Central memory CD8-positive, alpha-beta T cell (primary cell): ENCODE measurements at places on chromosomes 11 and 22.
A peak's percentile ranks its signal among the peaks of the same experiment; 100 is the strongest.

GRCh38 chr11:91624021-91624420 is 600.6 kb upstream of the FAT3 start:
- no peak for DNase-seq

DNA sequence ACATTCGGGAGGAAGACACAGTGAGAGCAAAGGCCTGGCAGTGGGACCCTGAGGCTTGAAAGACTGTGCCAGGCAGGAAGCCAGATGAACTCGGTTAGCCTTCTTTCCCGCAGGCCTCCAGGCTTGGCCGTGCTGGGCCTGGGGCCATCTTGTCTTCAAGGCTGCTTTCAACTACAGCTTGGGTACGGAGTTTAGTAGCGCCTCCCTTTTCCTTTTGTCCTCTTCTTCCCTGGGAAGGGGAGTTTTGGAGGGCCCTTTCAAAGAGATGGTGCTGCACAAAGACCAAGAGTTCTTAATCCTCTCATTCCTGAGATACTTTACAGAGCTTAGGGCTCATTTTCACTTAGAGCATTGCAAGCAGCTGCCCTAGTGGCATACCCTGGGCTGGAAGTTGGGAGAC is 87.5 kb downstream of the TP53I11 start:
- no peak for DNase-seq

DNA sequence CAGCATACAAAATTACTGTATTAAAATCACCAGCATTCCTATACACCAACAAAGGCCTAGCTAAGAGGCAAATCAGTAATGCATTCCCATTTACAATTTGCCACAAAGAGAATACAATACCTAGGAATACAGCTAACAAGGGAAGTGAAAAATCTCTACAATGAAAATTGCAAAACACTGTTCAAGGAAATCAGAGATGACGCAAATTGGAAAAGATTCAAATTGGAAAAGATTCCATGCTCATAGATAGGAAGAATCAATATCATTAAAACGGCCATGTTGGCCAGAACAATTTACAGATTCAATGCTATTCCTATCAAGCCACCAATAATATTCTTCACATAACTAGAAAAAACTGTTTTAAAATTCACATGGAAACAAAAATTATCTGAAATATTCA is 123.0 kb upstream of the ANO5 start:
- no peak for DNase-seq

DNA sequence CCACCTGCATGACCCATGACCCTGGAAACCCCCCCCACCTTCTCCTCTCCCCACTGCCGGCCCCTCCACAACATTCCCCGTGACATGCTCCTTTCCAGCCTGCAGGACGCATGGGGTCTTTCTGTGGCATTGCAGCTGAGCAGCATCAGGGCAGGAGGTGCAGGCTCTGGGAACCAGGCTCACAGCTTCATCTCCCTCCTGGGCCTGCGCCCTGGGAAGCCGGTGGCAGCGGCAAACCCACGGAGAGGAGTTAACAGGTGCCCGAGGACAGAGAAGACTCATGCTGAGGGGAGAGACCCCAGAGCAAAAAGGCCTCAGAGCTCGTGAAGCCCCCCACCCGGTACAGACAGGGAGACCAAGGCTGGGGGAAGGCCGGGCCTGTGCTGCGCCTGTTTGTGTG is 32.2 kb downstream of the CDKN1C start:
- DNase-seq, result no peak

DNA sequence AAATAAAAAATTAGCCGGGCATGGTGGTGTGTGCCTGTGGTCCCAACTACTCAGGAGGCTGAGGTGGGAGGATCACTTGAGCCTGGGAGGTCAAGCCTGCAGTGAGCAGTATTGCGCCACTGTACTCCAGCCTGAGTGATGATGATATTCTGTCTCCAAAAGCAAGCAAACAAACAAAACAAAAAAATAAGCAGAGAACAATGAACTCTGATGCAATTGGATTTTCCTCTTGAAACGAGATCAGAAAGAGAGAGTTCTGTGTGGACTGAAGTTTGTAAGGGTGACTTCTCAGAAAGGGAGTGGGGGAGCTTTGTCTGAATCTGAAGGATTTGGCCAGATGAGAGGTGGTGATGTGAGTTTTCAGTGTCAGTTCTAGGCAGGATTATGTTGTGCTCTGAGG is 6.0 kb upstream of the TMEM123 start:
- DNase-seq, result no peak

GRCh38 chr22:19880786-19881569 is 26.3 kb upstream of the GNB1L start:
- no peak for DNase-seq

GRCh38 chr22:27580311-27580897 is 221.2 kb downstream of the MN1 start:
- no peak for DNase-seq

- DNase-seq, result no peak
Observed at GRCh38 chr22:28025866-28026575, 107.0 kb upstream of the PITPNB start.

- DNase-seq, result no peak
Observed at GRCh38 chr11:92829671-92830070, 139.8 kb upstream of the MTNR1B start.

- DNase-seq, result no peak
Observed at GRCh38 chr22:38435010-38435409, 20.0 kb downstream of the KCNJ4 start.

GRCh38 chr22:33922349-33922681 is 2.0 kb upstream of the LARGE1 start:
- no peak for DNase-seq

DNA sequence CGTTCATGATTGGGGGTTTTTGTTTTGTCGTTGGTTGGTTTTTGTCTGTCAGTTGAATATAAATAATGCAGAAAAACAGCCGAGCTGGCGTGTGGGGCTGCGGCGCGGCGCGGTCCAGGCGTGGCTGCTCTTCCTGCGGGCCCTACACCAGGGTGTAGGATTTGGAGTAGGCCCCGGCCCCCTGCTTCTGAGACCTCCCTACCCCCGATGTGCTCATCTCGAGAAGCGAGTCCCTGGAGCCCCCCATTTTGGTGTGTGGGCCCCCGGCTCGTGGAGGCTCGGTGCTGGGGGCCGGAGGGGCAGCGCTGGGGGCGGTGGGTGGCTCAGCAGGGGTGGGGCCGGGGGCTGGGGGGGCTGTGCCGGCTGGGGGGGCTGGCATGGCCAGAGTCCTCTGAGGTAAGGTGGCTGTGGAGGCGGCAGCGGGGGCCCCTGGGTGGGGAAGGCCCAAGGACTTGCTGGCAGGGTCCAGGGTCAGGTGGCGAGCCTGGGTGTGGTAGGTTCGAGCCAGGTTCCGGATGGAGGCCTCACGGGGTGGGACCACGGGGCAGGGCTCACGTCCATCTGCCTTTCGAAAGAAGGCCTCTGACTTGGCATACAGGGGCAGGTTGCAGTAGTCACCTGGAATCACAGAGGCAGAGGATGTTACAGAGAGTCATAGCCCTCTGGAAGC is 100.7 kb downstream of the CEP164 start:
- no peak for DNase-seq

- no peak for DNase-seq
Observed at GRCh38 chr11:126888115-126888712, 112.4 kb downstream of the KIRREL3 start.

DNA sequence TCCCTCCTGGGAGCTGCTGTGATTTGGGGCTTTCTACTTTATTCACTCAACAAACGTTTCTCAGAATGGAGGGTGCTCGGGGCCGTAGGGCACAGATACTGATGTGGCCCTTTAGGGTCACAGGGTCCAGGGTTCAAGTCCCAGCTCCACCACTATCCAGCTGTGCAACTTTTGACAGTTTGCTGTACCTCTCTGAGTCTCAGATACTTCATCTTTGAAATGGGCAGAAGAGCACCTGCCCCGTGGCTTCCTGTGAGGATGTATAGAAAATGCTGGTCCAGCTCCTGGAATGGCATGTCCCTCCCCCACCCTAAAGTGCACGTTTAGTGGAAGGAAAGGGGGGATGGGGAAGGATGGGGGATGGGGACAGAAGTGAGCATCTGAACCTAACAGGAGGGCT is 21.9 kb upstream of the PRR5 start:
- DNase-seq, result no peak

GRCh38 chr11:87260811-87261210 is 223.1 kb downstream of the TMEM135 start:
- DNase-seq, result no peak

DNA sequence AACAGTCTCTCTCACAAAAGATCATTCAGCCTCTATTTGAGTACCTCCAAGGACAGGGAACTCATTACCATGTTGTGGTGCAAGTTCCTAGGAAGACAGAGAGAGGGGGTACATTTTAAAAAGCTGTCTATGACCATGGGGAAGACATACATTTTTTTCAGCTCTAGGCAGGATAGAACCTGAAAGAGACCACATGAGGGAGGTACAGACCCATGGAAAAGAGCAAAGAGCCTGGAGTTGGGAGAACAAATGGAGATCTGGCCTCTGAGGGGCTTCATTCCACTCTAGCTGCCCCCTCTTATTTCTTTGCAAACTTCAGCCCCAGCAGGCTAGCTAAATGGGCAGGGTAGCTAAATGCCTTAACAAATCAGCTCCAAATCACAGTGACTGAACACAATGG is 36.3 kb downstream of the KCNC1 start:
- DNase-seq, result no peak

DNA sequence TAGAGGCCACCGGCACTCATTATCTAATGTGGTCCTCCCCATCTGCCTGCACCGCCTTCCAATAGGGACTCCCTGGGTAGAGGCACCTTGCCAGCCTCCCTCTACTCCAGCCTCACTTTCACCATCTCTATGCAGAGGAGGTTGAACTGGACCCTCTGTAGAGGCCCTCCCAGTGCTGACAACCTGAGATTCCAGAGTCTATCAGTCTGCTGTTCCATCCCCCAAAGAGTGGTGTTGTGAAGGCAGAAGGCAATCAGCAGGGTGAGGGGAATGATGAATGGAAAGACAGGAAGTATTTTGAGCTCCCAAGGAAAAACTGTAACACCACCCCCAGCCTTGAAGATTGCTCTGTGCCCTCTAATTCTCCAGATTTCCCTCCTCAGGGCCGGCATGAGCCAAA is 77.9 kb downstream of the THAP12 start:
- DNase-seq, result no peak

GRCh38 chr11:9826390-9826789 is 162.5 kb downstream of the SWAP70 start:
- DNase-seq, result no peak

DNA sequence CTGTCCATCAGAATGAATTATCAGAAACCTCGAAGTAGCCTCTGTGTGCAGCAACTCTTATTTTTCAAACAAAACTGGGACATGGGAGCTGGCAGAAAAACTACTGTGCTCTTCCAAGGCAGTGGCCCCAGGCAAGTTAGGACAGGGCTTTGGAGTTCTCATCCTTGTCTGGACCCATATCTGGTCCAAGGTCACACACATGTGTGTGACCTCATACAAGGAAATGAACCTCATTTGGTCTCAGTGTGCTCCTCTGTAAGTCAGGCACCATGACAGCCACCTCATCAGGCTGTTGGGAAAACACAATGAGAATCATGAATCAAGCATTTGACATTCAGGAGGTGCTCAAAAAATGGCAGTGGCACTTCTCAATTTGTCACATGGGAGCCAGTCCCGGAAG is 25.8 kb downstream of the LARGE1 start:
- DNase-seq, result no peak

GRCh38 chr11:130370845-130371590 is 56.3 kb upstream of the ZBTB44 start:
- no peak for DNase-seq

GRCh38 chr11:123406441-123407129 is 23.5 kb upstream of the GRAMD1B start:
- no peak for DNase-seq

GRCh38 chr11:35190804-35191348 is 51.9 kb downstream of the CD44 start:
- DNase-seq, result no peak

GRCh38 chr11:26842478-26843282 is 120.8 kb upstream of the SLC5A12 start:
- DNase-seq, result no peak

DNA sequence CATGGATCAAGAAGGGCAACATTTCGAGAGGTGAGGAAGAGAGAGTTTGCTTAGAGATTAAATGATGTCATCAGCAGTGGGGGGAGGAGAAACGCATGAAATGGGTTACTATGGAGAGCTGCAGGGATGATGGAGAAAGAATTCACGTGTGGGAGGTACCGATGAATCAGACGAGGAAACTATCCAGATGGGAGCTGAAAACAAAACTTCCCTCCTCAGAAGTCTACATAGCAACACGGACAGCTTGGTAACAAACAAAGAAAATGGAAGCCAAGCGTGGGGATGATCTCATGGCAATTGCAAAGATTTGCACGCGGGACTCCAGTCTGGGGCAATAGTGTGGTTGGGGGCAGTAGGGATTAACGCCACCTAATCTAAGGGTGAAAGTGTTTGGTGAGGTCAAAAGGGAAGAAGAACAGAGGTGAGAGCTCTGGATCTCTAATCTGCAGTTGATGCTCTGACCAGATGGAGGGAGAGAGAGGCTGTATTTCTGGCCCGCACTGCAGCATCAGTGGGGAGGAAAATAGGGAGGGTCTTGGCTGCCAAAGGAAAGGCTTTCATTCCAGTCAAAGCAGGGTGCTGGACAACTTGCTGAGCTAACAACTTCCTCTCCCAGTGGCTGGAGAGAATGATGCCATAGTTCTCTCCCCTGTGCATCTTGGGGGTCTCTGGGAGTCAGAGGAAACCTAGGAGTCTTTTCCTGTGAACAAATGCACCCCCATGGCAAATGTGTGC is 43.4 kb upstream of the CSNK2A3 start:
- no peak for DNase-seq

DNA sequence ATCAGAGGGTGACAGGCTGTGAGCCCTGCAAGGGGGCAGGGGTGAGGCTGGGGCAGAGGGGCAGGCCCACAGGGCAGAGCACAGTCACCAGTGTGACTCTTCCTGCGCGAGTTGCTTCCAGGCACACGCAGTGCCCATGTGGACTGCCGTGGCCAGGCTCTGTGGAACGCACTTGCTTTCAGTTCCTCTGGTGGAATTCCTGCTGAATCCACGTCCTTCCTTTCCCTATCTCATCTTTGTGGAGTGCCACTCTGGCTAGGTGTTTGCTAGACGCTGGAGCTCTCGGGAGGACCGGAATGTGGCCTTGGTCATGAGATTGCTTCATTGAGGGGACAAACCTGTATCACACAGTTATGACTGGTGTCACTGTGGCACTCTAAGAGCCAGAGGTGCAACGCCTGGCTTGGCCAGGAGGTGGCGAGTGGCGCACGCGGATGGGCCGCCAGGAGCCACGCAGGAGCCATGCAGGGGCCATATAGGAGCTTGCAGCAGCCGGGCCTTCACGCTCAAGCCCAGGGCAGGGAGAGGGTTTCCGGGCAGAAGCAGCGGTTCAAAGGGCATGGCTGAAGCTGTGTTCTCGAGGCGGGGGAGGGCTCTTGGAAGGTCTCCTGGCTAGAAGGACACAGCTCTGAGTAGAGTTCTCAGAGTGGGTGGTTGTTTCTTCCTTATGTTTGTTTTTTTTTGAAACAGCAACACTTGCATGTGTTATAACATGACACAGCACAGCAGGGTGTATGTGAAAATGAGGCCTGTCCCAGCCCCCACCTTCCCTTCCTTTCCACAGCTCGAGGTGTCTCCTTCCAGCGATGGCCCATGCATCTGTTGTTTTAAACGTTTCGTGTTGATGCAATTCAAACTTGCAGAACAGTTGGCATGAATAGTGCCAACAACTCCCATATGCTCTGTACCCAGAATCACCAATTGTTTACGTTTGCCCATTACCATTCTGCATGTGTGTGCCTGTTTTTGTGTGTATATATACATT is 36.2 kb downstream of the TBC1D22A start:
- peak; percentile 52 for DNase-seq
